ENCODE measurements at places on chromosomes 2 and 18.

GRCh38 chr18:31946305-31947046, 3.5 kb upstream of the TRAPPC8 start:
- H3K4me1 ChIP-seq: no peaks in the 10 kb centered on the region
- H3K27me3 ChIP-seq: no peaks in the 10 kb centered on the region
- no peak overlapping the region for H3K4me3 ChIP-seq

DNA sequence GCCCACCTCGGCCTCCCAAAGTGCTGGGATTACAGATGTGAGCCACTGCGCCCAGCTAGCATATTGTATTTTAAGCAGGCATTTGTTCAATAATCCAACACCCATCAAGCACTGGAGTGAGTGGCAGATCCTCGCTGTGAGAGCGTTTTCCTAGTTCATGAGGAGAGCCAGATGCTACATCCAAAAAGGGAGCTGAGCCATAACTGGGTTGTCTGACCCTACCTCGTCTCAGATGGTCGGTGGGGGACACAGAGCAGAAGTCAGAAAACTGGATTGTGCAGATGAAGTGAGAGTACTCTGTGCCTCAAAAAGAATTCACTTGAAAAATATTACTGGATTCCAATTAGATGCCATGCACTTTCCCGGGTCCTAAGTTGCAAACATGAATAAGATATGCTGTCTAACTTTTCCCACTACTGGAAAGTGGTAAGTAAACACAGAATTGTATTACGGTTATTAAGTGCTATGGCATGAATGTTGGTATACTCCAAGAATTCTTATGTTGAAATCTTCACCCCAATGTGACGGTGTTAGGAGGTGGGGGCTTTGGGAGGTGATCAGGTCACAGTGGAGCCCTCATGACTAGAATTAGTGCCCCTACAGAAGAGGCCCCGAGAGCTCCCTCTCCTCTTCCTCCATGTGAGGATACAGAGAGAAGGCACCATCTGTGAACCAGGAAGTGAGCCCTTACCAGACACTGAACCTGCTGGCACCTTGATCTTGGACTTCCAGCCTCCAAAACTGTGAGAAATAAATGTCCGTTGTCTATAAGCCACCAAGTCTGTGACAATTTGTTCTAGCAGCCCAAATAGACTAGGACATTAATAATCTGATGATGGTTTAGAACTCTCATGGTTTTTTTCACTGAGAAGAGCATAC, 21.5 kb downstream of the SOWAHC start:
- H3K27ac ChIP-seq: no peak overlapping the region
- H3K4me1 ChIP-seq: no peaks in the 10 kb centered on the region
- H3K27me3 ChIP-seq: no peaks in the 10 kb centered on the region
- H3K36me3 ChIP-seq: no peaks in the 10 kb centered on the region

- DNase-seq: peak; percentile 3
- no peak overlapping the region for H3K4me3 ChIP-seq
- H3K36me3 ChIP-seq: no peaks in the 10 kb centered on the region
- no peak overlapping the region for H3K27ac ChIP-seq
- H3K4me1 ChIP-seq: no peaks in the 10 kb centered on the region
- H3K27me3 ChIP-seq: no peaks in the 10 kb centered on the region
Observed at GRCh38 chr2:116719836-116720235, 1094.7 kb upstream of the DDX18 start.

GRCh38 chr2:34093790-34094189, 494.7 kb upstream of the FAM98A start:
- H3K36me3 ChIP-seq: no peaks in the 10 kb centered on the region
- H3K4me3 ChIP-seq: no peak overlapping the region
- no peak for DNase-seq
- no peaks in the 10 kb centered on the region for H3K4me1 ChIP-seq

- DNase-seq: no peak
- H3K27ac ChIP-seq: no peak overlapping the region
- no peaks in the 10 kb centered on the region for H3K27me3 ChIP-seq
Observed at GRCh38 chr2:45852450-45853150, 201.1 kb downstream of the PRKCE start.

DNA sequence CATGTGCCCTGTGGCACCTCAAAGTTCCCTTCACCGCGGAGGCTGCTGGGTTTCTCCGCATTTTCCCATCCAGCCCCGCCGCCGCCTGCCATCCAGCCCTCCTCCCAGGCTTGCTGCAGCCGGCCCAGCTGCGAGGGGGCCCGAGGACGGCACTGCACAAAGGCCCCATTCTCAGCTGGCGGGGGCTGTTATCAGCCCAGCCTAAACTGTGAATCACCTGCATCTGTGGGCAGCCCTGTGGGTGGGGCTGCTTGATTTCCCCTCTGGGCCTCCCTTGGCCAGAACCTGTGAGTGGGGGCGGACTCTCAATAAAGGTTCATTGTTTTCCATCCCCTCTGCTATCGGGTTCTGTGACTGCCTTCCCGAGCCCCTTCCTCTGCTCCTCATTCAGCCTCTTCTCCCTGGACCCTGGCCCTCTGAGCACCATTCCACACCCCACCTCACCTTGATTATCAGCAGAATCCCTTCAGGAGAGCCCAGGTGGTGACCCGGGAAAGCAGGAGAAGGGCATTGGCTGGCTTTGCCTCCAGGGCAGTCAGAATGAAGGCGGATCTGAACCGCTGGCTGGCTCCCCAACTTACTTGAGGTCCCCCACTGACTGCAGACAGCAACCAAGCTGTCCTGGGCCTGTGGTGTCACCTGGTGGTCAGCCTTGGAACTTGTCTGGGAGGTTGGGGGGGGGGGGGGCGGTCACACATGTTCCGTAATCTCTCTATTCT, 204.5 kb downstream of the ZFP36L2 start:
- H3K27me3 ChIP-seq: no peaks in the 10 kb centered on the region
- H3K4me1 ChIP-seq: peaks cover 9% of the 10 kb centered on the region
- H3K36me3 ChIP-seq: no peaks in the 10 kb centered on the region
- no peak overlapping the region for H3K4me3 ChIP-seq
- DNase-seq: no peak

DNA sequence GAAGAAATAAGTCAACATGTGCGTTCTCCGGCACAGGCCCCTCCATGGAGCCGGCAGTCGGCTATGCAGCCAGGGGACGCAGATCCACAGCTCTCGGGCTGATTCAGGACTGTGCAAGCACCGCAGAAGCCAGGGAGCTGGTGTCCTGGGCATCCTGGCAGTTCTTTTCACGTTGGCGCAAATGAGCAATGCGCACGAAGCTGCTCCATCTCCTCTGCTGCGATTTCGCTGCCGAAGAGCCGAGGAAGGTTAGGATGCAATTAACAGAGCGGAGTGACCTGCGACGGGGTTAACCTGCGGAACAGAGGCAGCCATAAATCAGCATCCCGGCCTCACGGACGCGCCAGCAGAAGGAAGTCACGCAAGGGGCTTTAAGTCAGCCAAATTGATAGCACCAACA, 107.1 kb upstream of the POU3F3 start:
- DNase-seq: no peak
- no peak overlapping the region for H3K27ac ChIP-seq

DNA sequence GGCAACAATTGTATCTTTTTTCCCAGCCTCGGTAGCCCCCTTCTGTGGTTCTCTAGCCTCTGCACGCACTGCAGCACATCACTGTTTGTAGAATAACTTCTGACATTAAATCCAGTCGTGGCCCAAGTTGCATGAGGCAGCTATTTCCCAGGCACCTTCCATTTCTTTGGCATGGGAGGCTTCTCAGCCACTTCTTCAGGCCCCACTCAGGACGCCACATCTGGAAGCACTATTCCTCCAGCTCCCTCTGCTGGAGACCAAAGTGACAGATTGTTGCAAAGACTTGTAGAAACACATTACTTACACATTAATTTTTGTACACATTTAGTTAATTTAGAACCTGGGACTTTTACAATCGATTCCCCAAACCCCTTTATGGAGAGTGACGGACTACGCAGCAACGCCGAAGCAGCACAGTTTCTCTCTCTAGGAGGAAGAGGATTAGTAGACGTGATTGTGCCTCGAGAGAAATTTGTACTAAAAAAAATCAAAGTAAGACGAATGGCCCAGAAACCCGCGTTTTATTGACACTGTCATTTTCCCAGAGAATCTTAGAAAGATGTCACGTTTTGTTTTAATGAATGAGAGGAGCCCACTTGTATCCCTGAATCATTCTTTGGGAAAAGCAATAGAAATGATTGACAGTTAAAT, 57.8 kb upstream of the RGPD5 start:
- H3K27ac ChIP-seq: no peak overlapping the region
- no peak overlapping the region for H3K4me3 ChIP-seq
- no peaks in the 10 kb centered on the region for H3K36me3 ChIP-seq
- DNase-seq: peak; percentile 53
- no peaks in the 10 kb centered on the region for H3K4me1 ChIP-seq

- peak; percentile 94 for DNase-seq
- peaks cover 3% of the 10 kb centered on the region for H3K36me3 ChIP-seq
- no peak overlapping the region for H3K4me3 ChIP-seq
- H3K4me1 ChIP-seq: peaks cover 27% of the 10 kb centered on the region
Observed at GRCh38 chr2:144430722-144431391, 89.1 kb downstream of the ZEB2 start.

DNA sequence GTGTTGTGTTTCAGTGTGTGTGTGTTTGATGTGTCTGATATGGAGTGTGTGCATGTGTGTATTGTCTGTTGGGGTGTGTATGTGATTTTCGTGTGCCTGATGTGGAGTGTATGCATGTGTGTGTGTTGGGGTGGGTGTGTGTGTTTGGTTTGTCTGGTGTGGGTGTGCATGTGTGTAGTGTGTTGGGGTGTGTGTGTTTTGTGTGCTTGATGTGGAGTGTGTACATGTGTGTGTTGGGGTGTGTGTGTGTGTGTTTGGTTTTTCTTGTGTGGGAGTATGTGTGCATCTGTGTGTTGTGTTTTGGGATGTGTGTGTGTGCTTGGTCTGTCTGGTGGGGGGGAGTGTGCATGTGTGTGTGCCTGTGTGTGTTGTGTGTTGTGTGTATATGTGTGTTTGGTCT, 247.4 kb upstream of the ST6GAL2 start:
- no peak overlapping the region for H3K4me3 ChIP-seq
- H3K4me1 ChIP-seq: no peaks in the 10 kb centered on the region
- DNase-seq: no peak
- no peaks in the 10 kb centered on the region for H3K27me3 ChIP-seq
- no peaks in the 10 kb centered on the region for H3K36me3 ChIP-seq

DNA sequence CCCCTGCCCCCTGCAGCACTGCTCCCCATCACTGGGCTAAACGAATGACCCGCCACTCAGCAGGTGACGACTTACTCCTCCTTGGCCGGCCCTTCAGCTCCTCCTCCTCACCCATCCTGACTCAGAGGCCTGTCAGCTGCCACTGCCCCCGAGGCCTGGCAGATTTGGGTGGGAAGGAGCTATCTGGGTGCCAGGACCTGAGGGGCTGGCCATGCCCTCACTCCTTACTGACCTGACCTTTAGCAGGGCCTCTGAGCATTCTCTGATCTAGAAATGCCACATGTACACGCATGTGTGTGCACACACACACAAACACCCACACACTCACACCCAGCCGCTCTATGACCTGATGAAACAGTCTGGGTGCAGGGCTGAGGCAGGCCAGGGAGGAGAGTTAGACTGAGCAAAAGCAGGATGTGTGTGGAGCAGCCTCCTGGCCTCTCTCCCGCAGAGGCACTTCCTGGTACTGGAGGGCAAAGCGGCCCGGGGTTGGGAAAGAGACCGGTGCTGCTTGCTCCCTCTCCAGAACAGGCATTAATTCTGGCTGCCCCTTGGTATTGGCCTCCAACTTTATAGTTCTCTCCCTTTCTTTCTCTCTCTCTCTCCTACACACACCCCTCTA, 68.0 kb downstream of the ZFP36L2 start:
- H3K4me3 ChIP-seq: no peak overlapping the region
- H3K27me3 ChIP-seq: no peaks in the 10 kb centered on the region
- DNase-seq: peak; percentile 78
- peaks cover 15% of the 10 kb centered on the region for H3K4me1 ChIP-seq

DNA sequence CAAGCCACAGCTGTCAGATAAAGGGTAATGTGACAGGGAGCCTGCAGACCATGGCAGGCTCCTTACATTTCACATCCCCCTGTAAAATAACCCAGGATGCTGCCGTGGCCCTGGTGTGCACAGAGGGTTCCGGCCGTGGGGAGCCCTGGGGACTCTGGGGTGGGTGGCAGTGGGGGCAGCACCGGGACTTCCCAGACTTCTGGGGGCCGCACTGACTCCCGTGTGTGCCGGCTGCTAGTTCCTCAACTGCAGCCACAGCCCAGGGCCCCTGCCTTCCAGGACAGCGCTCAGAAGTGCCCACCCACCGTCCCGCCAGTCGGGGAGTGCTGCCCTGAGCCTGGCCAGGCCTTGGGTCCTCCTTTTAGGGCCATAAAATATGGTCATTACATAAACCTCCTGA, 56.5 kb downstream of the CIB4 start:
- no peaks in the 10 kb centered on the region for H3K36me3 ChIP-seq
- no peak overlapping the region for H3K4me3 ChIP-seq
- DNase-seq: no peak
- H3K4me1 ChIP-seq: no peaks in the 10 kb centered on the region
- H3K27me3 ChIP-seq: peaks cover 14% of the 10 kb centered on the region

DNA sequence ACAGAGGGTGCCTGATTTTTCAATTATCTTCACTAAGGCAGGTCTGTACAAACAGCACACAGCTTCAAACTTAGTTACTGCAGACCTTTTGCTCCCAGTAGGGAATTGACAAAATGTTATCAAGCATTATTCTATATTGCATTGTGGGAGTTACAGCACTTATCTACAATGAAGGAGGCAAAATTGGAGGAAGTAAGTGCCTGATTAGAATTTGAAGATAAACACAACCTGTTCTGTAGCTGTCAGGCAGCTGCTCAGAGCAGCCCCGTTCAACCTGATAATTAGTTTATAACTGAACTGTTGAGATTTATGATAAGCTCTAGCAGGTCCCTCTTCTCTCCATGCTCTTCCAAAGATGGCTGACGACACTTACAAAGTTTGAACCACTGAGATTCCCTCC, 364.4 kb upstream of the CYRIA start:
- no peaks in the 10 kb centered on the region for H3K4me1 ChIP-seq
- H3K27ac ChIP-seq: no peak overlapping the region
- H3K4me3 ChIP-seq: no peak overlapping the region
- no peaks in the 10 kb centered on the region for H3K27me3 ChIP-seq
- DNase-seq: no peak

DNA sequence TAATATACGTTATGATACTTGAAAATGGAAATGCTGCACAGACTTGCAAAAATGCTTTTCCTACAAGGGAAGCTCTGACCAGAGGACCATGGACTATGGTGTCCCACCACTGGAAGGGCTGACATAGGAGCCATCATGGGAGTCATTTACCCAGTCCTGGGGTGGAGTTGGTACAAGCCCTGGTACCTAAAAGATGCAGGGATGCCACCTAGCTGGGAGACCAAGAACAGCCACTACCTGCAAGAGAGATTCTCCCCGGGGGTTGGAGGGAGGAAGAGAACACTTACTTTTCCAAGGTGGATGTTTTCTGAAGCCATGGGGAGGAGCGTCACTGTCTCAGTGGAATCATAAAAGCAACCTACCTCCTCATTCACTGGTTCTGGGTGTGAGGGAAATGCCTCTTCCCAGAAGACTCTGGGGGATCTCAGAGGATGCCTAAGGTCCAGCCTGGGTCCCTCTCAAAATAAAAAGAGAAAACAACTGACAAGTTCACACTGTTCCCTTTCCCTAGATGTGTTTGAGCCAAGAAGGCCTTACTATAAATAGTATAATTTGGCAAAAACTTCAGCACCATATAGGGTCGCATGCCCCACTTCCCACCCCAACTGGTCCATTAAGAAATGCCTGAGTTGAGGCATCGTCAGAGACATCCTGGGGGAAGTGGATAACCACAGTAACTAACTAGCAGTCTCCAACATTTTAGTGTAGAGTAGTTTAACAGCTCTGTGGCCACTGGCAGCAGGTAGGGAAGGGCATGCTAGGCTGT, 39.9 kb downstream of the REEP1 start:
- no peaks in the 10 kb centered on the region for H3K36me3 ChIP-seq
- H3K27ac ChIP-seq: no peak overlapping the region
- H3K27me3 ChIP-seq: peaks cover 11% of the 10 kb centered on the region
- H3K4me3 ChIP-seq: no peak overlapping the region
- H3K4me1 ChIP-seq: no peaks in the 10 kb centered on the region
- no peak for DNase-seq

Measured in fibroblast of lung (primary cell).